ENCODE measurements at places on chromosomes 6 and 20. TPM values are rescaled to one million over a fixed set of nuclear protein-coding genes. Genes with fewer than 3 reads are reported as not detected.

PNLDC1 gene
- total RNA-seq, result 0.49 TPM

DNA sequence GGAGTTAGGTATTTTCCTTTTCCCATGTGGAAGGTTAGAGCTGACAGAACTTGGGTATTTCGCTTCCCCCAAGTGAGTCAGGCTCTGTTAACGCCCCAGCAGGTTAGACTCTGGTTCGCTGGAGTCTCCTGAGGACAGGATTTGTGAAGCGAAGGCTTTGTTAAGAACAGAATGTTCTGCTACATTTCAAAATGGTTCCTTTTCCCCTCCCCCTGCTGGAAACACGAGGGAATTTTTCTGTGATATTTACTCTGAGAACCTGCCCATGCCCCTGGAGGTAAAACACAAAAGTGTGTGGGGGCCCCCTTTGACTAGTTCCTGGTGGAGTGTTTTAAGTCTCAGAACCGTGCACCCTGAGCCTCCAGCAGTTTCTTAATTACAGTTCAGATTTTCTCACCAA lies 731.4 kb upstream of the CITED2 start:
- peak overlapping the region; percentile 96 for H3K27ac ChIP-seq
- H3K4me1 ChIP-seq, result peaks cover 19% of the 10 kb centered on the region

RAB44 gene
- not detected for total RNA-seq

DNA sequence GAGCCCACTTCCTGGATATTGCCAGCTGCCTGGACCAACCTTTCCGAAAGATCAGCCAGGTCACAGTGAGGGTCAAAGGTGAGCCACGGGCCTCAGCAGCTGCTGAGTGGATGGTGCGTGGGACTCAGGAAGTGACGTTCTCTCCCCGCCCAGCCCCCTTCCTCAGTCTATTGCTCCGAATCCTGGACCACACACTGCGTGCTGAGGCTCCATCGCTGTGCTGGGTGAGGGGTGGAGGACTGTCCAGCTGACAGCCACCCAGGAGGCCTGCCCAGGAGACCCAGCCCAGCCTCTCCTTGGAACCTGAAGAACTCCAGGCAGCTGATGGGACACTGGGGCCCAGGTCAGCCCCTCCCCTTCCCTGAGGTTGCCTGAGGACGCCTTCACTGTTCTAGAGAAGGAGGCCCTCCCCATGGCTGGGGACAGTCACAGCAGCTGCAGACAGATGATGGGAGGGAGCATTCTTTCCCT lies 94.4 kb upstream of the CD93 start:
- no peaks in the 10 kb centered on the region for H3K4me1 ChIP-seq
- H3K36me3 ChIP-seq, result no peaks in the 10 kb centered on the region
- H3K27ac ChIP-seq, result no peak overlapping the region
- H3K4me3 ChIP-seq, result no peak overlapping the region

DNA sequence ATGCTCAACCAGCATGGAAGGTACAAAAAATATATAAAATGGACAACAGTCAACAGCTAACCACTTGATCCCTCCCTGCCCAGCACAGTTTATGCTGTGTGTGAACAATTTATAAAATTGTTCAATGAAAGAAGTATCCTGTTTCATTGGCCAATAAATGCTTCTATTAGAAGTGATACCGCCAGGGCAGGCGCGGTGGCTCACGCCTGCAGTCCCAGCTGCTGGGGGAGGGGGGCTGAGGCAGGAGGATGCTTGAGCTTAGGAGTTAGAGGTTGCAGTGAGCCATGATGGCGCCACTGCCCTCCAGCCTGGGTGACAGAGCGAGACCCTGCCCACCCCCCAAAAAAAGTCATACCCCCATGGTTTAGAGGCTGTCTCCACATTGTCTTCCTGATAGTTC lies 4.6 kb downstream of the AGPAT4 start:
- peak overlapping the region; percentile 68 for H3K4me3 ChIP-seq
- no peak for DNase-seq
- peaks cover 55% of the 10 kb centered on the region for H3K4me1 ChIP-seq
- H3K36me3 ChIP-seq, result peaks cover 19% of the 10 kb centered on the region
- no peak overlapping the region for H3K27ac ChIP-seq

POLR1H gene
- total RNA-seq, result 43.3 TPM

BHLHE23 gene
- not detected for total RNA-seq

DNA sequence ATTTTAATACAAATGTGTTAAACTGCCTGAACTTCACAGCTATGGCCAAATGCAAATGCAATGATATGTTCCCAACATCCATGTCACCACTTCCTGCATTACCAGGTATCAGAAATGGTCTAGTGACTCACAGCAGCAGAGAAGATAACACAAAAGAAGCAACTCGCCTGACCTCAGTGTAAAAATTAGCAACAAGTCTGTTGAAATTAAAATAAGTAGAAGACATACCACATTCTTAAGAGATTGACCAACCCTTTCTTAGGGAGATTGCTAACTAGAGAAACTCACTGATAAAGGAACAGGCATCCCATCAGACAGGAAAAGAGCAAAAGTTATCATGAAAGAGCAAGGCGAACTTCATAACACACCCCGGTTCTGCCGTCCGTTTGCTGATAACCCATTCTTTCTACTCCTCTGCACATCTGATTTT lies 45.1 kb downstream of the RNASET2 start:
- no peaks in the 10 kb centered on the region for H3K27me3 ChIP-seq
- no peak overlapping the region for H3K4me3 ChIP-seq
- peaks cover 26% of the 10 kb centered on the region for H3K4me1 ChIP-seq
- H3K36me3 ChIP-seq, result peaks cover 6% of the 10 kb centered on the region
- DNase-seq, result no peak

DNA sequence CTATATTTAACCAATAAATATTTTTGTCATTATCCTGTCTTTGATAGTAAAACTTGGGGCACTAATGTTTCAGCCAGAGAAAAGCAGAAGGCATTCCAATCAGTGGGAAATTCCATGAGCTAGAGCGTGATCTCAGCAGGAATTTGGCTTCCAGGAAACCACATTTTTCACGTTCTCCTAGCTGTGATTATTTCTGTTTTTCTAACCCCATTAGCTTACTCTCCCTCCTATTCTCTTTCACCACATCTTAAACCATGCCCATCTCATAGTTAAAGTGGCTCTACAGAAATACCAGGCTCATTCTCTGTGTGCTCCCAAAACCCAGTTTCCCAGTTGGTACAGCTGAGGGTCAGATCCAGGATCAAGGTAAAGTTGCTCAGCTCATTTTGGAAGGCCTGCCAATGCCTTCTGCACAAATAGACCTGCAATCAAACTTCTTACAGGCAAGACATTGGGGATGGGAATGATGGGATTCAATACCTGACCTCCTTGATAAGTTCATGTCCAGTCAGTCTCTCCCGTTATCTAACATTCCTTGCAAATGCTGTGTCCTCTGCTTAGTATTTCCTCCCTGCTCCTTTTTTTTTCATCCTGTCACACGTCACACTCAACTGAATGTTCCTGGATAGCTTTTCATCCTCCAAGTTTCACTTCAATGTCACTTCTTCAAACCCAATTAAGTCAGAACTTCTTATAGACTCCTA lies 33.1 kb upstream of the TMEM30A start:
- H3K36me3 ChIP-seq, result no peaks in the 10 kb centered on the region
- no peak overlapping the region for H3K4me3 ChIP-seq
- no peaks in the 10 kb centered on the region for H3K27me3 ChIP-seq
- no peak for DNase-seq

ABHD12 gene
- total RNA-seq, result 51.6 TPM

GRCh38 chr6:102944475-102944874 lies 1551.0 kb downstream of the GRIK2 start:
- no peaks in the 10 kb centered on the region for H3K27me3 ChIP-seq
- H3K4me3 ChIP-seq, result no peak overlapping the region
- no peak overlapping the region for H3K27ac ChIP-seq
- no peaks in the 10 kb centered on the region for H3K36me3 ChIP-seq
- no peaks in the 10 kb centered on the region for H3K4me1 ChIP-seq
- no peak for DNase-seq

GRCh38 chr6:123838505-123839234 lies 35.0 kb downstream of the NKAIN2 start:
- H3K36me3 ChIP-seq, result no peaks in the 10 kb centered on the region
- H3K27ac ChIP-seq, result no peak overlapping the region
- H3K4me3 ChIP-seq, result no peak overlapping the region
- no peaks in the 10 kb centered on the region for H3K4me1 ChIP-seq
- no peaks in the 10 kb centered on the region for H3K27me3 ChIP-seq

DNA sequence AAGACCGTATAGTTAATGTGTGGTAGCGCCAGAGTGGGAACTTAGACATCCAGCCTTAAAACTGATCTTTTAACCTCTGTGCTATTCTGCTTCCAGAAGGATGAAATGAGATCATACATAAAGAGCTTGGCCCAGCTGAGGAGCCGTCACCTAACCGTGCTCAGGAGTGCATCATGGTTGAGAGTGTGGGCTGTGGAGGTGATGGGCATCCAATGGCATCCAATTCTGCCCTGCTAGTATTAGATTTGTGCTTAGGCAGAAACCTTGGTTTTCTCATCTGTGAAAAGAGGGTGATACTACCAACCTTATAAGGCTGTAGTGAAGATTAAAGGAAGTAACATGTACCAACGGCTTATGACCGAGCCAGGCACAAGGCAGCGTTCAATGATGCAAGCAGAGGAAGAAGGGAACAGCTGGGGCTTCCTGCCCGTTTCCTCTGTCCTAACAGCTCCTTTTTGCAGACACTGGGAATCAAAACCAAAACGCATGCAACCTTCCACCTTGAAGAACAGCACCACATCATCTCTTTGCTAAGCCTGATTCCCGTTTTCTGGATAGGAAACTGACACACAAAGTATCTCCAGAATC lies 1.3 kb downstream of the SLC22A16 start:
- H3K4me1 ChIP-seq, result no peaks in the 10 kb centered on the region
- no peaks in the 10 kb centered on the region for H3K27me3 ChIP-seq
- no peaks in the 10 kb centered on the region for H3K36me3 ChIP-seq
- no peak for DNase-seq
- H3K4me3 ChIP-seq, result no peak overlapping the region

PTCRA gene
- total RNA-seq, result not detected

GNAS-AS1 gene
- total RNA-seq, result 3.8 TPM

DNA sequence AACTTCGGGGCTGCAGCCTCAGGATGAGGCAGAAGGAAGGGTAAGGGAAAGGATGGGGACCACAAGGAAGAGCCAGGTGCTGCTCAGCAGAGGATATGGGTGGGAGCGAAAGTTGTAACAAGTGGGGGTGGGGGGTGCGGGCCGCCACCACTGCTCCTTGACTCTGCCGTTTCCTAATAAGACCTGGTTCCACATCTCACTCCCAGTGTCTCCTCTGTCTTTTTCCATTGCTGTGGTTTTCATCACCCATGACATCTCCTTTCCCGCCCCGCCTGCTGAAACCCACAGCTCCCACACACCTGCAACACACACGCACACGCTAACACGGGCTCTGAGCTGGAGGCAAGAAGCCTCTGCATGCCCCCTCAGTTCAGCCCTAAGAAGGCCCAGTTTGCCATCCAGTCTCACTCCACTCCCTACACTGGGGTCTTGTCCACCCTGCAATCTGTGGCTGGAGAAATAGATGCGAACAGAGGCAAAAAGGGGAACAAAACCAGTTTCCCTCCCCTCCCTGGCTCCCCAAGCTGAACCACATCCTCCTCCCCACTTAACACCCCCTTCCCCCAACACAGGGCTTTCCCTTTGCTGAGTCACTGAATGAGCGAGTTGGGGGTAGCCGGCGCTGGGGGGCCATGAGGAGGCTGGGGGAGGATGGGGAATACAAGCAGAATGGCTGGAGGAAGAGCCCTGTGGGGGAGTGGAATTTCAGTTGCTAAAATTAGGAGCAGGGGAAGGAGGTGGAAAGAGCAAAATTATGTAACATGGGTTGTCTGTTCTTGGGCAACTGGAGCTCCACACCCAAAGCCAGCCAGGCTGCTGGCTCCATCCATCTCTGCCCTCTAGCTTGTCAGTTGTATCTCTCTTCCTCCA lies 11.5 kb downstream of the NFKBIL1 start:
- no peak overlapping the region for H3K4me3 ChIP-seq
- peaks cover 16% of the 10 kb centered on the region for H3K36me3 ChIP-seq
- H3K4me1 ChIP-seq, result peaks cover 18% of the 10 kb centered on the region
- no peaks in the 10 kb centered on the region for H3K27me3 ChIP-seq
- H3K27ac ChIP-seq, result peak overlapping the region; percentile 88
- no peak for DNase-seq

DNA sequence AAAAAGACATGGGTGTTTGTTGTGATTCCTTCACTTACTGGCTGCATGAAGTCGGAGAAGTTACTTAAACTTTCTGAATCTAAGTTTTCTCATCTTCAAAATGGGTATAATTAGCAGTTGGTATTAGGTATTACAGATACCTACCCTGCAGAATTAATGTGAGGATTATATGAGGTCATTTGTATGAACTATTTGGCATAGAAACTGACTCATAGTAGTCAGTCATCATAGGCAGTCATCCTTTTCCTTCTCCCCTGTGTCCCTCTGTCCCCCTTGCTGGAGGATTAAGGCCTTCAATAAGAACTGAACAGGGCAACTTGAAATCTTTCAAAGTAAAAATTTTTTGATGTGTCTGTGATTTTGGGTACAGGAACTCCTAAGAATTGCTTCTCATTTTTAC lies 26.3 kb downstream of the RALGAPB start:
- no peak for DNase-seq
- peaks cover 19% of the 10 kb centered on the region for H3K36me3 ChIP-seq
- no peaks in the 10 kb centered on the region for H3K4me1 ChIP-seq
- no peak overlapping the region for H3K27ac ChIP-seq
- no peak overlapping the region for H3K4me3 ChIP-seq

DNA sequence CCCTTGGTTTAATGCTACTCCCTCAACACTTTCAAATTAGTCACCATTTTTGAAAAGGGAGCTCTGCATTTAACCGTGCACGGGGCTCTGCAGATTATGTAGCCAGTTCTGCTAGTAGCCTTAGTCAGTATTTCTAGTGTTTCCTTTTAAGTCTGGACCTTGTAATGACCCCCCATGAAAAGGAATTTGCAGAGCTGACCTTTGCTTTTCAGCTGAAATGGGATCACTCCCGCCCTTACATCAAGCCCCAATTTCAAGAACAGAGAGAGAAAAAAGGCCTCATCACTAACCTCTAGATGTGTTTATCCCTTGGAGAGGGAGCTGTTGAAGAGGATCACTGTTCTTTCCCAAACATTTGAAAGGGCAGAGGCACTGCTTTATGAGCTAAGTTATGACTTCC lies 490.7 kb upstream of the BTBD3 start:
- H3K27me3 ChIP-seq, result no peaks in the 10 kb centered on the region
- H3K4me3 ChIP-seq, result peak overlapping the region; percentile 3
- H3K36me3 ChIP-seq, result no peaks in the 10 kb centered on the region
- H3K4me1 ChIP-seq, result peaks cover 57% of the 10 kb centered on the region

GRCh38 chr6:7589221-7589620 lies 777 bp upstream of the SNRNP48 start:
- H3K4me1 ChIP-seq, result peaks cover 40% of the 10 kb centered on the region
- H3K36me3 ChIP-seq, result peaks cover 9% of the 10 kb centered on the region
- H3K27me3 ChIP-seq, result no peaks in the 10 kb centered on the region
- peak overlapping the region; percentile 100 for H3K4me3 ChIP-seq
- H3K27ac ChIP-seq, result no peak overlapping the region

C6orf47 gene
- total RNA-seq, result 23.5 TPM

RIMS4 gene
- 4.1 TPM for total RNA-seq

ASF1A gene
- 40.1 TPM for total RNA-seq

RAET1E gene
- total RNA-seq, result not detected

GRCh38 chr6:82904860-82905259 lies 160.8 kb downstream of the UBE3D start:
- no peak for DNase-seq
- H3K4me3 ChIP-seq, result no peak overlapping the region
- no peaks in the 10 kb centered on the region for H3K36me3 ChIP-seq
- H3K27me3 ChIP-seq, result no peaks in the 10 kb centered on the region
- peaks cover 9% of the 10 kb centered on the region for H3K4me1 ChIP-seq
